ENCODE measurements at places on chromosomes 5 and 9. TPM values are rescaled to one million over a fixed set of nuclear protein-coding genes. Genes with fewer than 3 reads are reported as not detected.

GRCh38 chr9:136826188-136826541 lies 16.1 kb upstream of the AJM1 start:
- no peak overlapping the region for H3K4me3 ChIP-seq
- no peak overlapping the region for H3K27ac ChIP-seq
- H3K36me3 ChIP-seq, result peaks cover 45% of the 10 kb centered on the region
- no peaks in the 10 kb centered on the region for H3K4me1 ChIP-seq

GRCh38 chr9:134636149-134636507 lies 5.5 kb upstream of the COL5A1 start:
- peaks cover 2% of the 10 kb centered on the region for H3K4me1 ChIP-seq
- H3K27ac ChIP-seq, result no peak overlapping the region
- DNase-seq, result no peak

DNA sequence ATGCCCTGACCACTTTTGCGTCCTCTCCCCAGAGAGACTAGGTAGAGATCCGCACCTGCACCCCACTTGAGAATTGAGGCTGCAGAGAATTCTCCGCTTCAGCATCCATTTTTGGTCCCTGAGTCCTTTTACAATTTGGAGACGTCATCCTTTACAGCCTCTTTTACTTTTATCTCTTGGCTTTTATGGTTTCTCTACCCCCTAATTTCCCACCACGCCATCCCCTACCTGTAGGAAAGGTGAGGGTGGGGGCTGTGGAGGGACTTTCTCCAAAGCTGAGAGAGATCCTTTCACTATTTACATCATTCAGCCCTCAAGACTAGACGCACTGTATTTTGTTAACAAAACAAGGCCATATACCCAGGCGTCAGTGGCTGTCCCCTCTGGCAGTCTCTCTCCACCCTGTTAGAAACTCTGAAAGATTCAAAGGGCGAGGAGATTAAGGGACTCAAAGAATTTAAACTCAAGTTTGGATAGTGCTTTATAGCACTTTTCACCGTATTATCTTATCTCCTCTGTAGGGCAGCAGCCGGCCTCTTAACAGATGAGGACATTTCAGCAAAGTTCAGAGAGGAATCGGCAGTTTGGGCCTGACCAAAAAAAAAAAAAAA lies 1.7 kb downstream of the MSX2 start:
- H3K27me3 ChIP-seq, result peaks cover 64% of the 10 kb centered on the region
- peaks cover 16% of the 10 kb centered on the region for H3K4me1 ChIP-seq
- DNase-seq, result no peak

GRCh38 chr9:126376311-126377175 lies 49.9 kb downstream of the MVB12B start:
- no peak overlapping the region for H3K27ac ChIP-seq
- DNase-seq, result no peak
- H3K36me3 ChIP-seq, result no peaks in the 10 kb centered on the region

DNA sequence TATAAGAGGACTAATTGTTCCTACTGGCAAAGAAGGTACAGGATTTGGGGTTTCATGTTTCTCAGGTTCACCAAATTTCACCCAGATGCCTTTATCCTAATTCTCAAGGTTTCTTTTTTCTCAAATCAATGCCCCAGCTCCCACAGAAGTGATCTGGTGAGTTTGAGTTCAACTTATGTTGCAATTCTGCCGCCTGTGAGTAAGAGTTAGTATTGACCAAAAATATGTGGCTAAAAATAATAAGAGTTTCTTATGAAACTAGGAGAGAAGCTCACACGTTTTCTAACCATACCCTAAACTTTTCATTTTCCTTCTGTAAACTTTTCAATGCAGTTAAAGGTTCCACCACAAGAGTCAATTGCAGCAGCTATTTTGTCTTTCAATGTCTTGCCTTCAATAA lies 15.1 kb downstream of the SLCO6A1 start:
- no peak for DNase-seq
- no peaks in the 10 kb centered on the region for H3K36me3 ChIP-seq
- no peak overlapping the region for H3K4me3 ChIP-seq
- H3K27ac ChIP-seq, result no peak overlapping the region
- H3K4me1 ChIP-seq, result no peaks in the 10 kb centered on the region

DNA sequence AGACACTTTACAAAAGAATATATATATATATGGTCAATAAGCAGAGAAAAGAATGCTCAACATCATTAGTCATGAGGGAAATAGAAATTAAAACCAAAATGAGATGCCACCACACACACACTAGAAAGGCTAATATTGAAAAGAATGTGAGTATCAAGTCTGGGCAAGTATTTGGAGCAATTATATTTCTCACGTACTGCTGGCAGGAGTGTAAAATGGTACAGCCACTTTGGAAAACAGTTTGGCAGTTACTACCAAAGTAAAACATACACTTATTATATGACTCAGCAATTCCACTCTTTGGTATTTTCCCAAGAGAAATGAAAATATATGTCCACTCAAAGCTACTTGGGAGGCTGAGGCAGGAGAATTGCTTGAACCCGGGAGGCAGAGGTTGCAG lies 29.8 kb downstream of the NEUROG1 start:
- peaks cover 4% of the 10 kb centered on the region for H3K4me1 ChIP-seq
- no peak overlapping the region for H3K27ac ChIP-seq
- DNase-seq, result no peak
- no peak overlapping the region for H3K4me3 ChIP-seq
- H3K27me3 ChIP-seq, result peaks cover 27% of the 10 kb centered on the region
- no peaks in the 10 kb centered on the region for H3K36me3 ChIP-seq

DNA sequence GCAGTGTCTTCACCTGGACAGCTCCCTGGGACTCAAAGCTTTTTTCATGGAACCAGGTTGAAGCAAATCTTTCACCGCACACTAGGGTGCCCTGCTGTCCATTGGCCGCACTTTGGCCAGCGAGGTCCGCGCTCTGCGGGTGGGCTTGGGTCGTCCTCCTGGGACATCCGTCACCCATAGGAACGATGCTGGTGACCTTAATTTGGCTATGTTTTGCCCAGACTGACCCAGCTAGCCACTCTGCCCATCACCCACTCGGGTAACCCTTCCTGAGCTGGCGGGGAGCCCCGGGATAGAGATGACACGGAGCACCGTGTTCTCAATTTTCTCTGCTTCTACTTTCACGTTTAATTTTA lies 25.9 kb downstream of the ZDHHC11B start:
- DNase-seq, result no peak
- no peaks in the 10 kb centered on the region for H3K36me3 ChIP-seq
- no peaks in the 10 kb centered on the region for H3K27me3 ChIP-seq
- no peak overlapping the region for H3K27ac ChIP-seq

GRCh38 chr9:7984692-7985091 lies 185.1 kb upstream of the DMAC1 start:
- no peaks in the 10 kb centered on the region for H3K27me3 ChIP-seq
- no peak overlapping the region for H3K27ac ChIP-seq
- DNase-seq, result no peak
- H3K36me3 ChIP-seq, result no peaks in the 10 kb centered on the region
- peaks cover 18% of the 10 kb centered on the region for H3K4me1 ChIP-seq

GRCh38 chr5:127994087-127994660 lies 89.4 kb upstream of the SLC12A2 start:
- no peaks in the 10 kb centered on the region for H3K27me3 ChIP-seq
- no peaks in the 10 kb centered on the region for H3K4me1 ChIP-seq
- H3K27ac ChIP-seq, result no peak overlapping the region

- no peaks in the 10 kb centered on the region for H3K27me3 ChIP-seq
- H3K4me1 ChIP-seq, result peaks cover 15% of the 10 kb centered on the region
- DNase-seq, result peak; percentile 36
- H3K27ac ChIP-seq, result no peak overlapping the region
- no peaks in the 10 kb centered on the region for H3K36me3 ChIP-seq
Measured at GRCh38 chr5:77087484-77088261, 588 bp upstream of the ZBED3 start.

DNA sequence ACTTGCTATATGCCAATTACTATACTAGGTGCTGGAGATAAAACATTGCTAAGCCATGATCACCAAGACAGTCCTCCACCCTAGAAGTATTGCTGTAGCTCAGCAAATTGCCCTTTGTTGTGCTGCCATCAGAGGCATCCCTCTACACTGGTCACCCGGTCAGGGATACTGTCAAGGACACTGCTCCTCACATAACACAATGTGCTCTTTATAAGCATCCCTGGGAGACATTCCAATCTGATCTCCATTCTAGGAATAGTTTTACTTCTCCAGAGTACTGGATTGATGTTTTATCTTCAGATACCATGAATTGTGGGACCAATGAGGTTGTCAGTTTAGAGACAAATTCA lies 10.4 kb upstream of the DNAJA1 start:
- no peaks in the 10 kb centered on the region for H3K27me3 ChIP-seq
- H3K4me1 ChIP-seq, result no peaks in the 10 kb centered on the region
- no peaks in the 10 kb centered on the region for H3K36me3 ChIP-seq
- H3K4me3 ChIP-seq, result no peak overlapping the region
- DNase-seq, result no peak
- H3K27ac ChIP-seq, result no peak overlapping the region

DNA sequence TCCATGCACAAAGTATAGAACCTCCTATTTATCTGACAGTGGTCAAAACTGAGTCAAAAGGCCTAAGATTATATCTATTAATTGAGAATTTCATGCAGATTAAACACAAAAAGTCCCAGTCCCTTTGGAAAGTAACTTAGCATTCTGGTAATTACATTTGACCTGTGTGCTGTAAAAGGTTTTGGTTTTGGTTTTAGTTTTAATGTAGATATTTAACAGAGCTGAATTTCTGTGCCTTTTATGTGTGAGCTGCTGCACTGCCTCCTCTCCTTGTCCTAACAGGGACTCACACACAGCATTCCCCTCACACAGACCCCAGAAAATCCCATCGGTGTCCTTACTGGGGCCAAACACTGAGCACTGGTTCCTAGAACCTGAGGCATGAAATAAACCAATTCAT lies 31.0 kb upstream of the FSD1L start:
- H3K27ac ChIP-seq, result no peak overlapping the region
- no peaks in the 10 kb centered on the region for H3K36me3 ChIP-seq
- no peak for DNase-seq
- H3K27me3 ChIP-seq, result peaks cover 9% of the 10 kb centered on the region

- H3K4me3 ChIP-seq, result no peak overlapping the region
- DNase-seq, result no peak
- no peaks in the 10 kb centered on the region for H3K36me3 ChIP-seq
- no peak overlapping the region for H3K27ac ChIP-seq
- H3K27me3 ChIP-seq, result no peaks in the 10 kb centered on the region
Measured at GRCh38 chr5:96629774-96630173, 32.4 kb upstream of the CAST start.

DNA sequence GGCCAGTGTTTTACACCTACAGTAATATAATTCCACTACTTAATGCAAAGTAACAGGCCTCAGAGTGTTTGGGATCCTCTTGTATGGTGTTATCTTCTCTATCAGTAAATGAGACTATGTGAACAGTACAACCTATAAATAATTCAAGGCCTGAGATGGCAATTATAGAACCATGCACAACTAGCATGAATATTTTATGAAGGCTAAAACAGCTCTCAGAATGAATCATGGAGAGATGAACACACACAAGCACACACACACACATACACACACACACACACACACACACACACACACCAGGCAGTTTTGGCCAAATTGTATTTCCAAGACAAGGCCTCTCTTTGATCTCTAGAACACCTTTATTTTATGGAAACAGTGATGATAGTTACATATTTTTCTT lies 224.9 kb downstream of the EBF1 start:
- H3K36me3 ChIP-seq, result no peaks in the 10 kb centered on the region
- H3K27me3 ChIP-seq, result no peaks in the 10 kb centered on the region
- no peaks in the 10 kb centered on the region for H3K4me1 ChIP-seq
- DNase-seq, result no peak

DNA sequence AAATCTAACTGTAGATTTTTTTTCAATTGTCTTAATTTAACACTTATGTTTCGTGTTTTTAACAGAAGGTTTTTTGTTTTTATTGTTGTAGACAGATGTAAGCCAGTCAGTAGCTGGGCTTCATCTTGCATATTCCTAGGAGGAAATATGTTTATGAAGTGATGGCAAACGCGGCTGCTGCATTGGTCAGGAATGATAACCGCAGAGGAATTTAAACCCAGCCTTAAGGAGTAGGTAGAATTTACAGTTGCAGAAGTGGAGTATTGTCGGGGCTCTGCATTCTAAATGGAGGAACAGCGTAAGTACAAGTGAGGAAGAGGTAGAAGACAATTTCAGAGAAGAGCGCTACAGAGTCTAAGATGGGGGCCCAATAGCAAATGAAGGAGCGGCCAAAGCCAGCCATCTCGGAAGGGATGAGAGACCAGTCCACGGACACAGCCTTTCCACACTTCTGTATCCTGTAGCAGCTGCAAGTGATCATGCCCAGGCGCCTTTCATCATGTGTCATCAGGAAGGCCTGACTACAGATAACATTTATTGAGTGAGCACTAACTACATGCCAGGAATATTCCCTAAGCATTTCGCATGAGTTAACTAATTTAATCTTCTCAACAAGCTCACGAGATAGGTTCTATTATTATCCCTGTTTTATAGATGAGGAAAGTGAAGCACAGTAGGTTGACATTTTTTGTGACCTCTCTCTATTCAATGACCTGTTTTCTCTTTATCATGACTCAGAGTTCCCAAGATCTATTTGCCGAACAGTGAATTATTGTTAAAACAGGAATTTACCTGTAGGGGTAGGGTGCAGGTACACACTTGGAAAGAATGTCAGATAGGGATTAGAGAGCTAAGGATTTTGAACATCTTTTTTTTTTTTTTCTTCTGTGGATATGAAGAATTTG lies 38.1 kb downstream of the CMYA5 start:
- H3K4me1 ChIP-seq, result peaks cover 6% of the 10 kb centered on the region
- no peak overlapping the region for H3K27ac ChIP-seq
- H3K36me3 ChIP-seq, result no peaks in the 10 kb centered on the region
- DNase-seq, result no peak

DNA sequence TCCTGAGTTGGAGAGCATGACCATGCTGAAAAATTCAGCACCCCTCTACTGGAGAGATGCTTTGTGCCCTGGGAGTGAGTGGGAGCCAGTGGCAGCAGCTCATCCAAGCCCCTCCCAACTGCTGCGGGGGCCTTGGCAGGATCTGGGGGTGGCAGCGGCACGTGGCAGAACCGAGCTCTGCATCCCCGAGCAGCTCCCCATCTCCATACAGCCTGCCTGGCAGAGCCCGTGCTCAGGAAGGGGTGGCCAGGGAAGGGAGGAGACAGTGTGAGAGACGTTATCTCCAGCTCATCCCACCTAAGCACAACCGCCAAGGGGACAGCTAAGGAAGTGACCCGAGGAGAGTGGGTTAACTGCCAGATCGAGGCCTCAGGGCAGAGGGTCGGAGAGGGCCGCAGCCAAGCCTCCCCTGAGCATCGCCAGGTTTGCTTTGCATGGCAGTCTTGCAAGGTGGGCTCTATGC lies 17.2 kb upstream of the DPM2 start:
- H3K4me1 ChIP-seq, result peaks cover 84% of the 10 kb centered on the region
- DNase-seq, result no peak
- H3K4me3 ChIP-seq, result peak overlapping the region; percentile 4
- peaks cover 53% of the 10 kb centered on the region for H3K36me3 ChIP-seq
- H3K27me3 ChIP-seq, result no peaks in the 10 kb centered on the region

RASEF gene
- not detected for total RNA-seq

CENPP gene
- total RNA-seq, result 4.8 TPM

PCDHA9 gene
- not detected for total RNA-seq

GDNF gene
- total RNA-seq, result not detected

PCDHA1 gene
- not detected for total RNA-seq

HK3 gene
- total RNA-seq, result 0.74 TPM

PCSK5 gene
- 14.4 TPM for total RNA-seq

DDX46 gene
- 35.8 TPM for total RNA-seq

CHSY3 gene
- not detected for total RNA-seq

RANBP3L gene
- total RNA-seq, result not detected

TAF1L gene
- total RNA-seq, result 0.06 TPM

ECM2 gene
- not detected for total RNA-seq
